ENCODE measurements at places on chromosomes 6 and 20.
A peak's percentile ranks its signal among the peaks of the same experiment; 100 is the strongest.

- DNase-seq = no peak
These were observed 182.5 kb downstream of the CDC5L start for GRCh38 chr6:44569931-44570385.

DNA sequence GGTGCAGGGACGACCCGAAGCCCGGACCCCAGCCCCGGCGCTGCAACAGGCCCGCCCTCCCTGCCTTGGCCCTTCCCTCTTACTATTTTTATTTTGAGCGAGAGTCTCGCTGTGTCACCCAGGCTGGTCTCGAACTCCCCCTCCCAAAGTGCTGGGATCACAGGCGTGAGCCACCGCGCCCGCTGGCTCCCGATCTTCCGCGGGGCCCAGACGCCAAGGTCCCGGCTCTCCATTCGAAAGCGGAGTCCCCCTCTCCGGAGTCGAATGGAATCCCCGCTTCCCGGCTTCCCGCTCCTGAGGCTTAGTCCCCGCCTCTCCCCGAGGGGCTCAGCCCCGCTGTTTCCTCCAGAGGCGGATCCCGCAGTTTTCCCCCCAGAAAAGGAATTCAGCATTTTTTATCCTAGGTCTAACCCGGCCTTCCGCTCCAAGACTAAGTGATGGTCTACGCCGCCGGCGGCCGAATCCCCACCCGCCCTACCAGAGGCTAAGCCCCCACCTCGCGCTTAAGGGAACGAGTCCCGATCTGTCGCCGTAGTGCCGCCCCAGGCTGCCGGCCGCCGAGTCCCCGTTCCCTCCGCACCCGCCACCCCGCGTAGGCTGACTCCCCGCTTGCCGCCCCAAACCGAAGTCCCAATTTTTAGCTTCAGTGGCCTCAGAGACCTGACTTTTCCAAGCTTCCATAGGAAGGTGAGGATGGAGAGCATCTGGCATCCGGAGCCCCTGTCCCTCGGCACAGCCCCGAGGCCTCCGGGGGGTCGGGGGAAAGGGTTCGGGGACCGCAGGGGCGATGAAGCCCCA, 11.5 kb upstream of the TMC2 start:
- DNase-seq = peak; percentile 63

- no peak for DNase-seq
These were observed 390.9 kb downstream of the MMUT start for GRCh38 chr6:49072146-49072545.

GRCh38 chr6:157075549-157076450, 247.5 kb downstream of the TMEM242 start:
- no peak for DNase-seq

DNA sequence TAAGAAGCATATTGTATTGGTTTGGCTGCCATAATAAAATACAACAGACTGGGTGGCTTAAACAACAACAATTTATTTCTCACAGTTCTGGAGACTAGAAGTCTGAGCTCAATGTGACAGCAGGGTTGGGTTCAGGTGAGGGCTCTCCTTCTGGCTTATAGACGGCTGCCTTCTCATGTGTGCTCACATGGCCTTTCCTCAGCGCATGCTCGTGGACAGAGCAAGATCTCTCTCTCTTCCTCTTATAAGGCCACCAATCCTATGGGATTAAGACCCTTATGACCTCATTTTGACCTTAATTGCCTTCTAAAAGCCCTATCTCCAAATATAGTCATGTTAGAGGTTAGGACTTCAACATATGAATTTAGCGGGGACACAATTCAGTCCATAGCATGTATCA, 32.4 kb upstream of the GFOD1 start:
- DNase-seq = no peak

- no peak for DNase-seq
These were observed 17.5 kb downstream of the CPNE5 start for GRCh38 chr6:36821581-36822335.

DNA sequence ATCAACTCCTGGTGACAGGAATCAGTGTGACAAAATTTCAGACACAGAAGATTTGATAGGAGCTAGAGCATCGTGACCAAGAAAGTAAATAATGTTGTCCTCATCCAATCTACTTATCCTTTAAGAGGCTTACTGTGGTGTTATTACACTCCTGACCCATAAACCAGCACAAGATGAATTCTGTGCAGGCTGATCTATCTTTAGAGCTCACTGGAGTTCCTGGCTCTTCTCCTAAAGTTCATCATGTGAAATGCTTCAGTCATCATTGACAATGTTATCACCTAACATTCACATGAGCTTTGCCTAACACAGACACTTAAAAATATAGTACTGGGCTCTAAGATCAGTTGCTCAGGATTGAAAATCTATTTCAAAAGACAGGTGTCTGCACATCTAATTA, 271.0 kb upstream of the HSF2 start:
- DNase-seq = no peak

DNA sequence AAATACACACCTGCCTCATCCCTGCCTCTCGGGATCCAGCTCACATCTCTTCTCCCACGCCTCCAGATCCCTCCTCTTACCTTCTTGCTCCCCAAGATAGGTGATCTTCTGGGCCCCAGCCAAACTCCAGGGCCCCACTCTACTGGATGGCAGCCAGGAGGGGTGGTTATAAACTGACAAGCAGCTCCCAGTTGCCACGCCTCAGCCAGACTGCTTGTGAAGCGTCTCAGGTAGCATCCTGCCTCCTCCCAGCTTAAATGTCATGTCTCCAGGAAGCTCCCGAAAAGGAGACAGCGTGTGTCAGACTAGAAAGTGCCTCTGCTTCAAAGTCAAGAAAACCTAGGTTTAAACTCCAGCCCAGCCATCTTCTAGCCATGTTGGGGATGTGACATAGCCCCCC, 114.1 kb downstream of the LRFN2 start:
- DNase-seq = no peak

DNA sequence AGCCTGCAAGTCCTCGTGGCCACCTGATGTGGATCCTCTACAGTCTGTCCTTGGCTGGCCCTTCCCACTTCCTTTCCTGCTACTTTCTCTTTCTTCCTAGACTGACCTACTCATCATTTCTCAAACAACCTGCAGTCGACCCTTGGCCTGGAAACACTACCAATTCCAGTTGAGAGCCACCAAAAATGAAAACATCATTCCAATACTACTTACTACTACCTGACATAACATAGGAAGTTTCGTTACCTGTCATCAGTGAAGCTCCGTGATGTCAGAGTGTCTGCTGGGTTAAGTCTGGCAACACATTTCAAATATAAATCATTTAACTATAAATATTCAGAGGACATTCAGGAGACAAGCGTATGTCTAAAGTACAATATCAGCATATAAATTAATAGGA, 13.8 kb downstream of the GZF1 start:
- no peak for DNase-seq

DNA sequence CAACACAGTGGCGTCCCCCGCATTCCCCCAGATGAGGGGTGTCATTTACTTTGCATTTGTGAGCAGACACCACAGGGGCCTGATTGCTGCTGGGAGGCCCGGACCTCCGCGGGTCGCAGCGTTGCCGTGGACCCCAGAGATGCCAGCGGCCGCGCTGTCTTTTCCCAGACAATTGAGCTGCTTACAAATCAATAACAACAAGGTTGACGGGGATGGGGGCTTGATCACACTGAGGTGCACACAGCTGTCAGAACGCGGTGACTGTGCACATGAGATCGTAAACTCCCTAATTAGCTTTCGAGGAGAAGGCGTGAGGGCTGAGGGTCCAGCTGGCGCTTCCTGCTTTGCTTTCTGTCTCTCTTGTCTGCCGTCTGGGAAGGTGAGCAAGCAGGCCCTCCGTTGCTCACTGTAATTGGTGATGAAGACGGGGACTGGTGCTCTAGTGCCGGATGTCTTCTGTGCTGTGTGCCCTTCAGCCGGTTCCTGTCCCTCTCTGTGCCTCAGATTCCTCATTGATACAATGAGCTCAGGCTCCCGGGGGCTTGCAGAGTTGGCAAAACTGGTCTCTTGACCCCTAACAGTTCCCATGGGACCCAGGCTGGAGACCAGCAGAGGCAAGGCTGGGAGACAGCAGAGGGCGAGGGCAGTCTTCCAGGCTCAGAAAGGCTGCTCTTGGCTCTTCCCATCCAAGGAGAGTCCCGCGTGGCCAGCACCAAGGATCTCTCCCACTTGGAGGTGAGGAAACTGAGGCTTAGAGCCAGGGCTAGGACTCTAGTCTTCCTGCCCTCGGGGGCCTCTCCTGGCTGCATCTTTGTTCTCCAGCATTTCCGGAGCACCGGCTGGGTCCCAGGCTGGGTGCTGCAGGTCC, 126.0 kb upstream of the PMEPA1 start:
- no peak for DNase-seq

- DNase-seq = no peak
These were observed 34.6 kb downstream of the RAMACL start for GRCh38 chr6:166551754-166552495.

- no peak for DNase-seq
These were observed 593.7 kb downstream of the EPM2A start for GRCh38 chr6:145141572-145141971.

DNA sequence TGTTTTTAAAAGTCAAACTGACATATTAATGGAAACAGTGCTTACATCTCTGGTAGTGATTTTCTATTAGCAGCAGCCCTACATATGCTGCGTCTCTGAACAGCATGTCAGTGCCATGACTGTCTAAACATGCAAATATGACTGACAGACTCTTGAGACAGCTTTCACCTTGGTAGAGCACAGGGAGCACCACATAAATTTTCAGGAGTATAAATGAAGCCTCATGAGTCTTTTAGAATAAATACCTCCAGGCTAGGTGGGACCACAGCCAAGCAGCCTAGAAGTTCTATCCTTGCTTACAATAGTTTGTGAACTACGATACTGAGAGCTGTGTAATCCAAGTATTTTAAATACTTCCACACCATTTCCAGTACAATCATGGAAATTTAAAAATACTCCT, 410.7 kb upstream of the RUNX2 start:
- no peak for DNase-seq

DNA sequence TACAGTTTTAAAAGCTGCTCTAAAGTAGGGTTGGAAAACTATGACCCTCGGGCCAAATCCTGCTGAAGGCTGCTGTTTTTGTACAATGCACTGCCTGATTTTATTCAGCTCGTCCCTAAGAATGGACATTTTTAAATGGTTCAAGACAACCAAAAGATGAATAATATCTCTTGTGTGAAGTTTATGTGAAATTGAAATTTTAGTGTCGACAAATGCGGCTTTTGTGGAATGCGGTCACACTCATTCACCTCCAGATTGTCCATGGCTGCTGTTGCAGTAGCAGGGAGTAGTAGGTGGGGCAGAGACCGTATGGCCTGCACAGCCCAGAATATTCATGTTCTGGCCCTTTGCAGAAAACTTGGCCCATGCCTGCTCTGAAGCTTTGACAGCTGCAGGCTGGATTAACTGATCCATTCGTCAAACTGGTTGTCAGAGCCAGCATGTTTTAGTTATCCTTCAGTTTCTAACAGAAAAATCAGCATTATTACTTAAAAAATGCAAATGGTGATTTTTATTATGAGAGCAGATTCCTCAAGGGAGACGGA, 91.6 kb downstream of the PSMG4 start:
- no peak for DNase-seq

DNA sequence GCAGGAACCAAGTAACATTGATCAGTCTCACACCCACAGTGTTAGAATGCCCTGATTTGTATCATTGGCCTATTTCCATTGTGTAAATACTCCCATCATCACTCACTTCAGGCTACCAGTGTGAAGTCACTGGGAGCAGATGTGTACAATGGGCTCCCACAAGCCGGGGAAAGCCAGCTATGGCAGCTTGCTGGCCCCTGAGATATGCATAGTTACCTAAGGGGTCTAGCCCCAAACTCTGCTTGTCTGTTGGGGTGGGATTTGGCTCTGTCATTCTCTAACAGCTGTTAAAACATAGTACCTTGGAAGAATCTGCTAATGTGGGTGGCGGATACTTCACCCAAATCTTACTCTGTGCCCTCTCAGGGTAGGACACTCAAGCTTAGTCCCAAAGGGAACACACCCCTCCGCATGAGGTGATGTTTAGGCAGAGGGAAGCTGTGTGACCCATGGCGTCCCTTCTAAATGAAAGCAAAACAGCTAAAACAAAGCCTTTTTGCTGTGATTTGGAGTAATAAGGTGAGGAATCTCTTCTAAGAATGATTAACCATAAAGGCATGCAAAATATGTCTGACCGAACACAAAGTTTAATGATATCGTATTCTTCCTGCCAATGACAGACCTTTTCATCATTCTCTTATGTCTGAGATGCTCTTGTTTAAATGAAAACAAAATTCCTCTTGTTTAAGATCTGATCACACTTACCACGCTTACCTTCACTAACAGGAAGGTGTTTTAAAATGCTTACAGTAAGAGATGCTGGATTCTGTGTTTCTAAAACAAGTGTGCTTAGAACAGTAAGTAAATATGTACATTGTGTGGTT, 45.9 kb upstream of the PXDC1 start:
- DNase-seq = no peak

- DNase-seq = no peak
These were observed 56.8 kb downstream of the TFAP2C start for GRCh38 chr20:56685879-56686278.

- DNase-seq = no peak
These were observed 97.2 kb downstream of the SPTLC3 start for GRCh38 chr20:13105864-13106457.

- no peak for DNase-seq
These were observed 3.0 kb upstream of the GRM4 start for GRCh38 chr6:34148631-34149451.

DNA sequence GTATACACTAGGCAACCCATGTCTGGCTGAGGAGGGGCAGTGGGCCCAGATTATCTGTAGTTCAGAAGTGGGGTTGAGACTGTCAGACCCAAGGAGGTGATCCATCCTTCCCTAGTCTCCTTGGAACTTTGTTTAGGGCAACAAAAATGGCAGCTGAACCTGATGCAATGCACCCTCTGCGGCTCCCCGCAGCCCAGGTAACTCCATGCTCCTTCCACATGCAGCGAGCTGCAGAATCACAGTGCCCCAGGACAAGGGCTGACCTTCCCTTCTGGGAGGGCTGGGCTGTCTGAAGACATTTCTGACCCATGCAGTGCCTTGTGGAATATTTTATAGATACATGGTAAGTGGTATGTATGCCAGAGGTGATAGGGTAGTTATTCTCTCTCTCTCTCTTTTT, 29.4 kb downstream of the NR2E1 start:
- no peak for DNase-seq

DNA sequence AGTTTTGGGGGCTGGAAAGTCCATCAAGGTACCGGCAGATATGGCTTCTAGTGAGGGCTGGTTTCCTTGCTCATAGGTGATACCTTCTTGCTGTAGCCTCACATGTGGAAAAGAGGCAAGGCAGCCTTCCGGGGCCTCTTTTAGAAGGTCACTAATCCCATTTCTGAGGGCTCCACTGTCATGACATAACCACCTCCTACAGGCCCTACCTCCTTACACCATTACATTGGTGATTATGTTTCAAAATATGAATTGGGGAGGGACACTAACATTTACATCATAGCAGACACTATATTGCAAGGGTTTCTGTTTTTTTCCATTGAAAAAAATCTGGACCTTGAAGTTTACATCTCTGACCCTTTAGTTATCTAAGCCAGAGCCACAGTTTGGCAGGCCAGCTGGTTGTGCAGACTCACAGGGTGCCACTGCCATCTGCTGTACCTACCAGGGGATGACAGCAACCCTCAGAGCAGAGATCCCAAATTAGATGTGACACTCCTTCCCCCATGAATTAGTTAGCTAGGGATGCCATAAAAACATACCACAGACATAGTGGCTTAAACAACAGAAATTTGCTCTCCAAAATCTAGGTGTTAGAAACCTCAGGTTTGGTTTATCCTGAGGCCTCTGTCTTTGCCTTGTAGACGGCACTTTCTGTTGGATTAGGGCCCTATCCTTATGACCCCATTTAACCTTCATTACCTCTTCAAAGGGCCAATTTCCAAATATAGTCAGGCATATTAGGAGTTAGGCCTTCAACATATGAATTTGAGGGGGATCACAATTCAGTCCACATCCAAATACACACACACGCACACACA, 166.4 kb upstream of the RNF217 start:
- DNase-seq = no peak
